Activated CD4-positive, alpha-beta T cell treated with anti-CD3 and anti-CD28 coated beads for 36 hours (primary cell): ENCODE measurements at places on chromosomes 2 and 18.
A peak's percentile ranks its signal among the peaks of the same experiment; 100 is the strongest.

DNA sequence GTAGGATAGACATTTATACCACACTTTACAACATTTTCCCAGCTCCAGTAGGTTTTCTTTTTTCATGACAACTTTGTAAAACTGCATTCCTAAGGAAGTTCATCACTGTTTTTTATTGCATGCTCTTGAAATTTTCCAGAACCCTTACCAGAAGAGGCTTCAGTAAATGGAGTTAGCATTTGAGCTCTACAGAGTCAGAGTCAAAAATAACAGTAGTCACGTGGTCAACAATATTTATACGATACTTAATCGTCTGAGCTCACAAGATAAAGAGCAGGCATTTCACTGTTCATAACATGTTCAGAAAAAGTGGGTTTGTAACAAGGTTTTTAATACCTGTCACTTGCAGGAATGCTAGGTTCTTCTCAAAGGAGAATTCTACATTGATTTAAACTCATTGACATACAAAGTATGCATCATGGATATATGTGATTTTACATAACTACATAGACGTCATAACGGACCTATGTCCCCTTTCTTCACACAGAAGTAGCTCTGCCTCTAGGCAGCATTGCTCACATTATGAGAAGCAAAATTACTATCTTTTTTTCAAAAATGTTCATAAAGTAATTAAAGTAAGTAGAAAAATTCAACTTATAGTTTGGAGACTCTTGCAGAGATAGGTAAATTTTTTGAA is 187.0 kb upstream of the COL3A1 start:
- no peak for DNase-seq

GRCh38 chr2:217414429-217414828 is 554.6 kb upstream of the TNP1 start:
- no peak for DNase-seq

DNA sequence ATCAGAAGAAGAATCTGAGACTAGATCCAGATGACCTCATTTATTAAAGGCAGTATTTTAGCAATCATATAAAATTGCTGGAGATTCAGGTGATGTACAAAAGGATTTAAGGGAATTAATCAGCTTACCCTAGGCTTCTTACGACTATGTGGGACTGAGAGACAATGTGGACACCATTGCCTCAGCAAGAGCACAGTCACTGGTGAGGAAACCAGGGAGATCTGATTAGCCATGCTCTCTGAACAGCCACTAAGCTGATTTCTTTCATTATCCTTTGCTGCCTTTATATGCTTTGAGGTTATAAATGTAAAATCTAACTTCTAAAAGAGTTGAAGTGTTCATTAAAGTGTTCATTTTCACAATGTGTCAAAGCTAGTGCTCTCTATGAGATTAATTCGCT is 22.7 kb upstream of the GULP1 start:
- no peak for DNase-seq

- no peak for DNase-seq
Measured at GRCh38 chr2:141439524-141439923, 691.3 kb downstream of the LRP1B start.

- no peak for DNase-seq
Measured at GRCh38 chr2:21820271-21820670, 696.5 kb downstream of the TDRD15 start.

GRCh38 chr2:99615247-99615771 is 125.5 kb upstream of the REV1 start:
- DNase-seq, result no peak

GRCh38 chr2:218398437-218399390 is 954 bp upstream of the CTDSP1 start:
- peak; percentile 87 for DNase-seq

DNA sequence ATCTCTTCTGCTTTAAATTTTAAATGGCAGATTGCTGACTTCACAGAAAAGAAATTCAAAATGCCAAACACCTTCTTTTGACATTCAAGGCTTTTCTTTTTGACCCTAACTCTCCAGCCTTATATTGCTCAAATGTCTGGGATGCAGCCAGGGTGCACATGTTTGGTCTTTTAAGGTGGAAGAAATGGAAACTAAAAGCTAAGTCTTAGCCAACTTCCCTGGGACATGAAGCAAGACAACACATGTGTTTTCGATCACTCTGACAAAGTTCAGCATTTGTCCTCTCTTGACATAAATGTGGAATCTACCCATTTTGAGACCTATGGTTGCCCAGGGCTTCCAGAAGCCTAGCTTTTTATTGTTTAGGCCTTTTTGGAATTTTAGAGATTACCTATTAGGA is 161.6 kb downstream of the RDH14 start:
- DNase-seq, result no peak

GRCh38 chr2:202237787-202238233 is 587 bp downstream of the SUMO1 start:
- DNase-seq, result peak; percentile 49

DNA sequence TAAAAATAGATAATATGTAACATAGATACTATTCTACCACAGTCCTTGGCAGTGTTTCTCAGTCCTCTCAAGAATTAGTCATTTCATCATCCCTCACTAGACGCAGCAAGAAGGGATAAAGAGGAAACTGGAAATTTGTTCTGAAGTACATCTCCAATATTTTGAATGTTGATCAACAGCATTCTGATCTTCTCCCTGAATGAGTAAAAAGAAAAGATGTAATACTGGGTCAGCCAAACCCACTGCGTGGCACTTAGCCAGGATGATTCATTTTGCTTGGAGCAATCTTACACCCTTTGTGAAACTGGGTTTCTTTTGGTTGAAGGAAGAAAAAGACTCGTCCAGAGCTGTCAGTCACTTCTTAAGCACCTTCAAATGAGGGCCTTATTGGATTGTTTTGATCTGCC is 54.1 kb downstream of the TAF1B start:
- peak; percentile 90 for DNase-seq

- peak; percentile 51 for DNase-seq
Measured at GRCh38 chr2:227462972-227463931, 8.7 kb upstream of the AGFG1 start.

- DNase-seq, result peak; percentile 77
Measured at GRCh38 chr2:36770542-36771287, 74.2 kb downstream of the VIT start.

DNA sequence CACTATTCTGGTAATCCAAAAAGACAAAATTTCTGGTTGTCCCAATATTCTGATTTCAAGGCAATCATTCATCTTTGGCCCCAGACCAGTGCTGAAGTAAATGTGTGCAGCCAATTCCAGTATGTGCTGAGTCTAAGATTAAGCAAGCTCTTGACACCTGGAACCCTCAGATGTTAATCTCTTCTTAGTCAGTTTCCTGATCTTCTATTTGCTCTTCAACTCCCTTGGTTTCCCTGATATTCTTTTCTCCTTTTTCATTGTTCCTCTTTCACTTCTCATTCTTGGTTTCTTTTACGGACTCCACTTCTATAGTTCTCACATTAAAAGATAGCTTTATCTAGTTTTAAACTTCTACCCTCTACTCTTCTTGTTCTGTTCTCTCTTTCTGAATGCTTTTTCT is 445.7 kb upstream of the FANCL start:
- DNase-seq, result no peak

DNA sequence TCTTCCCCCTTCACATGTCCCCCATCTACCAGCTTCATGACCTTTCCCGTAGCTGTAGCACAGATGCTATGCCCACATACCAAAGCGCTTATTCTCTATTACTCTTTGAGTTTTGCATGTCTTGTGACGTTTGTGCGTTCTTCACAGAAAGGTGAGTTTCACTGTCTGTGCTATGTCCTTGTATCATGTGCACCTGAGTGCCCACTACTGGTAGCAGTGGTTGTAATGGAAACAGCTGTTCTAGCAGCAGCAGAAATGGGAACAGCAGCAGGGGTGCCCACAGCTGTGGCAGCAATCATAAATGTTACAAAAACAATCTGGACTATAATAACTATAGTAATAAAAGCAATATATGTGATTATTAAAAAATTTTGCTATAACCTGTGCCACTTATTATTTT is 127.1 kb downstream of the STK39 start:
- no peak for DNase-seq

- no peak for DNase-seq
Measured at GRCh38 chr2:61950571-61951315, 45.3 kb downstream of the COMMD1 start.

DNA sequence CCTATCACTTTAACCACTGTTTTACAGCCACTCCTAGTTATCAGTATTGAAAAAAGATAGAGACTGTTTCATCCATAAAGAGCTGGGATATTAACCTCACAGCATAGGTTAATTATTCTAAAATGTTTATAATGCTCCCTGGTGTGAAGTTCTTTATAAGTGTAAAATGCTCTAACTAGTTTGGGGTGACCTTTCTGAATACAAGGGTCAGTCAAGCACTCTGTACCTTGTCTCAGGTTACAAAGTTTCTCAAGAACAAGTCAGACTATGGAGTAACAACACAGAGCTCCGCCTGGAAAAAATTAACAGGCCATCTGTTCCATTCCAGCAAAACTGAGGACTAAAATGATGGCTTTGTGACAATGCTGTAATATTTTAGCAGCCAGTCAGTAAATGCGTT is 107.4 kb downstream of the NOL4 start:
- no peak for DNase-seq

DNA sequence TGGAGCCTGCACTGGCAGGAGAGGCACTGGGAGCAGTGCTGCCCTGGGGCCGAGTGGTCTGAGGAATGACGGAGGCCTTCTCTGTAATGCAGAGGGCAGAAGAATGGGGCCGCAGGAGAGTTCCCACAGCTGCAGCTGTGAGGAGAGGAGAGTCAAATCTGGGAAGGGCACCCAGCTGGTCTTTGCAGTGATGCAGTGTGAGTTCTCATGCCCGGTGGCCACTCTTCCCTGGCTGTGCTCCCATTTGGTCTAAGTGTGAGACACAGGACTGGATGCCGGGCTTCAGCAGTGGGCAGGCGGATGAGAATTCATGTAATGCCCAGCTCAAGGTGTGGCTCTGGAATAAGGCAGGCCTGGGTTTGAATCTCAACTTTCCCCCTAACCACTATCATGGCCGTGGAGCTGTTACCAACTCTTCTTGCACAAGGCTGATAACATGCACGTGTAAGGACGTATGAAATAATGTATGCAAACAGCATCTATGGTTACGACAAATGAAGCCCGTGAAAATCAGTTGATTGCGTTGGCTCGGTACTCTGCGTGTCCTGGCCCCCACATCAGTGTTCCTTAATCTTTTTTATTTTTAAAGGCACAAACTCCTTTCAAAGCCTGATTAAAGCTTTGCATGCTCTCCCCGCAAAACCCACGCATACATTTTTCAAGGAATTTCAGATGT is 71.6 kb downstream of the ACKR3 start:
- no peak for DNase-seq

GRCh38 chr2:174792309-174793025 is 28.2 kb upstream of the CHRNA1 start:
- DNase-seq, result no peak

GRCh38 chr2:132473174-132473883 is 56.7 kb downstream of the GPR39 start:
- DNase-seq, result no peak

DNA sequence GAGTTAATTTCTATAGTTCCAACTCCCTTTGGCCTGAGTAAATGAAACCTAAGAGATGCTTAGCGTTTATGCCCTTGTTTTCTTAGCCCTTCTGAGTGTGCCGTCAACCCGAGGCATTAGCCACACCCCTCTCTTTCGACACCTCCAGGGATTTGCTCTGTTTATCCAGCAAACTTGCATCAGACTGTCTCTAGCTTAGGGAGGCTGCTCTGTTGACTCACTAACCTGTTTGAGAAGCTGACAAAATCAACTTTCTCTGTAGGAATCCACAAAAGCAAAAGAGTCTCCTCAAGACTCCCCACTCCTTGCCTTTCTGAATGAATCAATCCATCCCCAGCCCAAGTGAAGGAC is 317.6 kb downstream of the TNS1 start:
- DNase-seq, result no peak

DNA sequence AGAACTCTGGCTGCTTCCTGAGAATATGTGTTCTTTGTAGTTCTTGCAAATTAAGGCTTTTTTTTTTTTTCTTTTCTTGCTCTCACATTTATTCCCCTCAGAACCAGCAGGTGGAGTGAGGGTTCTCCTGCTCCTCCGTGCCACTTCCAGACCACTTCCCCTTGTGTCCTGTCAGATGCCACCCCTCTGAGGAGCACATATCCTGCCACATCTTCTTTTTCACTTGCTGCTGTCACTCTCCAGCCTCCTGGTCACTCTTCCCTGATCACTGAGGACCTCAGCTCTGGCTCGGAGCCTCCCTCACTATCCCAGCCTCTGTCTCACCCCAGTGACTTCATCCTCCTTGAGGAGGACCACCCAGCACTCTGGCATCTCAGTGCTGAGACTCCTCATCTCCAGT is 100.5 kb downstream of the TACR1 start:
- DNase-seq, result peak; percentile 7

- no peak for DNase-seq
Measured at GRCh38 chr2:95047629-95048510, 22.4 kb downstream of the MAL start.

DNA sequence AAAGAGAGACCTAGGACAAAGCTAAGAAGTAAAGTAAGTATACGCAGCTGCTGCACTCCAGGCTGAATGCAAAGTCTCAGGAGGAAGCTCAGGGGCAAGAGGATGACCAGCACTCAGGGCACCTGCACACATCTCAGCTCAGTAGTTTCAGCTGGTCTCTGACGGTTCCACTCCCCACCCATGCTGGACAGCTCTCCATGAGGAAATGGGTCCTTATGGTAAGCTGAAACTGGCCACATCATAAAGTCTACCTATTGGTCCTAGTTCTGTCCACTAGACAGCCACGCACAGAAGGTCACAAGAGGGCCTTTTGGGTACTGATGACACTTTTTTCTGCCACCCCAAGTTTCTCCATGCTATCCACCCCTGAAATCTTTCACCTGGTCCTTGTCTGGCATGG is 215.3 kb downstream of the TTC32 start:
- no peak for DNase-seq

GRCh38 chr2:28895189-28895893 is 874 bp downstream of the WDR43 start:
- peak; percentile 63 for DNase-seq

GRCh38 chr18:44411262-44411905 is 269.3 kb upstream of the SETBP1 start:
- no peak for DNase-seq

DNA sequence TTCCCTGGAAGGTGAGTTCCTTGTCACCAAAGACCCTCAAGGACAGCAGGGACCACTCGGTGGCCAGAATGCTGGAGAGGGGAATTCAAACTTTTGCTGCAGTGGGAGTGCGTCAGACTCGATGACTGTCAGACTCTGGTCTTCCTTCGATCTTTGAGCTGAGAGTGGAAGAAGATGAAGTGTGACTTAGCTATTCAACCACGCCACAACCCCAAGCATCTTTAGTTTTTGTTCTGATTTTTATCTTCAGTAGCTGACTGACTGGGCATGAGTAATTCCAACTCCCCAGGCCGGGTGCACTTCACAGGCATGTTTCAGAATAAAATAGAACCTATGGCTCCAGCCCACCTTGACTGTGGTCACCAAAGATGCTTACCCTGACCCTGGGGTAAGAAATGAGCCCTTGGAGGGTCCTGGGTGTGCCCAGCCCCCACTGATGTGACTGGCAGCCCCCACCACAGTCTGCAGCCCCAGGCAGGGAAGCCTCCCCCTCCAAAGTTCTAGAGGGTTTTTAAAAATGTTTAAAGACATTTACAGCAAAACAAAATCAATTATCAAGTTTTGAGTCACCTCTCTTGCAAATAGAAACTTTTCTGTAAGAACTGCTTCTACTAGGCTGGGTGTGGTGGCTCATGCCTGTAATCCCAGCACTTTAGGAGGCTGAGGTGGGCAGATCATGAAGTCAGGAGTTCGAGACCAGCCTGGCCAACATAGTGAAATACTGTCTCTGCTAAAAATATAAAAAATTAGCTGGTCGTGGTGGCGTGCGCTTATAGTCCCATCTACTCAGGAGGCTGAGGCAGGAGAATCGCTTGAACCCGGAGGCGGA is 24.9 kb upstream of the YWHAQ start:
- DNase-seq, result peak; percentile 86

- peak; percentile 83 for DNase-seq
Measured at GRCh38 chr2:200862532-200863000, 1.9 kb downstream of the CLK1 start.
